ENCODE measurements at places on chromosomes 2 and 18.

DNA sequence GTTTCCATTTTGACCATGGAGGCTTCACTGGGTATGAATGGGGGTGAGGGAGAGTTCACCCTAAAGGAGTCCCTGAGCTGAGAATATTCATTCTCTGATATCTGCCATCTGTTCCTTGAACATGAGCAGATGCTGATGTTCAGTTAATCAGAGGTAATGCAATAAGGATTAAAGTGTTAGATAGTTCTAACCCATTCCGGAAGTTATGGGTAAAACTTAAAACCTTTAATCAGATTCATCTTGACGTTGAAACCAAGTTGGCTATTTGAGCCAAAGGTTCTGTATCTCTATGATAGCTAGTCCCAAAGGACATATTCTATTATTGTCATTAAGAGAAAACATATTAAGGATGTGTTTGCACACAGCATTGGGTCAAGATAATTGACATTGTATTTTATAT lies 268.9 kb downstream of the PLCL1 start:
- no peak for DNase-seq

DNA sequence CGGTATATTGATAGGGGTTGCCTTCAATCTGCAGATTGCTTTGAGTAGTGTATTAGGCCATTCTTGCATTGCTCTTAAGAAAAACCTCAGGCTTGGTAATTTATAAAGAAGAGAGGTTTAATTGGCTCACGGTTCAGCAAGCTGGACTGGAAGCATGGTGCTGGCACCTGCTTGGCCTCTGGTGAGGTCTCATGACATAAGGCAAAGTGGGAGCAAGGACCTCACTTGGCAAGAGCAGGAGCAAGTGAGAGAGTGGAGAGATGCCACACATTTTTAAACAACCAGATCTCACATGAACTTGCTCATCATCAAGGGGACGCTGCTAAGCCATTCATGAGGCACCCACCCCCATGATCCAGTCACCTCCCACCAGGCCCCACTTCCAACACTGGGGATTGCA lies 4.9 kb downstream of the MAP3K2 start:
- DNase-seq: no peak

GRCh38 chr2:27118525-27119329 lies at the start of gene CGREF1:
CGREF1 (minus strand) TSS chr2:27119128; CDS start chr2:27104366, 14,762 bp downstream.
- no peak for DNase-seq

- DNase-seq: no peak
Observed at GRCh38 chr2:71561441-71562267, 108.3 kb downstream of the DYSF start.

- DNase-seq: no peak
Observed at GRCh38 chr2:178843697-178844096, 36.5 kb upstream of the TTN start.

DNA sequence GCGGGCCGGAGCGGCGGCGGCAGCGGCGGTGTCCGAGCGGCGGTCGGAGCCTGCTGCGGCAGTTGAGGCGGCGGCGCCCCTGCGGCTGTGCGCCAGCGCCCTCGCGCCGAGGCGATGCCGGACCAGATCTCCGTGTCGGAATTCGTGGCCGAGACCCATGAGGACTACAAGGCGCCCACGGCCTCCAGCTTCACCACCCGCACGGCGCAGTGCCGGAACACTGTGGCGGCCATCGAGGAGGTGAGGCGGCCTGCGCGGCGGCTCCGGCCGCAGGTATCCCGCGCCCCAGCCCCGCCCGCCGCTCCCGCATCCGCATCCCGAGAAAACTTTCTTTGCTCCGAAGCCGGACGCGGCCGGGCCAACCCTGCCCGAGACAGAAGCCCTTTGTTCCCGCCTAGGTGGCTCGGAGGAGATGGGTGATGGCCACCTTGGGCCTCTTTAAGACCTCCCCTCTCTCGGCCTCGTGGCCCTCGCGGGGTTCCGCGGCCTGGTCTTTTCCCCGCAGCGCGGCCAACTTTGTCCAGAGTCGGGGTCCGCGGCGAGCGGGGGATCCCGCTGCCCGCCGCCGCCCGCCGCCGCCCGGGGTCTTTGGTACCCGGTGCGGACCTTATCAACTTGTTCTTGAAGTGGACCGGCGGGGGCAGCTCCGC lies 504 bp downstream of the ASAP2 start:
- DNase-seq: peak; percentile 75

DNA sequence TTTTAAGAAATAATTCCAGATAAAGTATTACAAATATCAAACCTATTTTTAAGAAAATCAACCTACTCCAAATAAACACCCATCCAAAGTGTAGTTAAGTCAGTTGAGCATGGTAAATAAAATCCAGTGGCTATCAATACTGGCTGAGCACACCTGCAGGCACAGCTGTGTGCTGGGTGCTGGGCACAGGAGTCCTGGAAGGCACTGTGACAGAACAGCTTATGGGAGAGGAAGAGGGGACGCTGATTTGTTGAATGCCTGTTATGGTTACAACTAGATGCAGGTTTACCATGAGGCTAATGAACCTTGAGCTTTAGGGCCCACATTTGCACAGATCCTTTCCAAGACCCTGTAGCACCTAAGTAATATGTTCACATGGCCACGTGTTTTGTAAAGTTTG lies 202.7 kb downstream of the MTX2 start:
- DNase-seq: no peak

DNA sequence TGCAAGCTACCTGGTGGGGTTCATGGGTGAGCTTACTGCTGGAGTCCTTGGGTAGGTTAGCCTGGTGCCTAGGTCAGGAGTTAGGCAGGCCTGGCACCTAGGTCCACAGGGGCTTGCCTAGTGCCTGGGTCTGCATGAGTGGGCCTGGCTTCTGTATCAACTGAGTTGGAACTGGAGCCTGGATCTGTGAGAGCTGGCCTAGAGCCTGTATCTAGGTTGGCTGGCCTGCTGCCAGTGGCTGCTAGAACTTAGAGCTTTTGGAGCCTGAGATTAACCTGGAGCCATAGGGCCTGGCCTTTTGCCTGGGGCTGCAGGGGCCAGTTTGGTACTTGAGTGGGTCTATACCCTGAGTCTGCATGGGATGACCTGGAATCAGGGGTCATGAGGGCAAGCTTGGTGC lies 679.4 kb downstream of the NUP35 start:
- no peak for DNase-seq

DNA sequence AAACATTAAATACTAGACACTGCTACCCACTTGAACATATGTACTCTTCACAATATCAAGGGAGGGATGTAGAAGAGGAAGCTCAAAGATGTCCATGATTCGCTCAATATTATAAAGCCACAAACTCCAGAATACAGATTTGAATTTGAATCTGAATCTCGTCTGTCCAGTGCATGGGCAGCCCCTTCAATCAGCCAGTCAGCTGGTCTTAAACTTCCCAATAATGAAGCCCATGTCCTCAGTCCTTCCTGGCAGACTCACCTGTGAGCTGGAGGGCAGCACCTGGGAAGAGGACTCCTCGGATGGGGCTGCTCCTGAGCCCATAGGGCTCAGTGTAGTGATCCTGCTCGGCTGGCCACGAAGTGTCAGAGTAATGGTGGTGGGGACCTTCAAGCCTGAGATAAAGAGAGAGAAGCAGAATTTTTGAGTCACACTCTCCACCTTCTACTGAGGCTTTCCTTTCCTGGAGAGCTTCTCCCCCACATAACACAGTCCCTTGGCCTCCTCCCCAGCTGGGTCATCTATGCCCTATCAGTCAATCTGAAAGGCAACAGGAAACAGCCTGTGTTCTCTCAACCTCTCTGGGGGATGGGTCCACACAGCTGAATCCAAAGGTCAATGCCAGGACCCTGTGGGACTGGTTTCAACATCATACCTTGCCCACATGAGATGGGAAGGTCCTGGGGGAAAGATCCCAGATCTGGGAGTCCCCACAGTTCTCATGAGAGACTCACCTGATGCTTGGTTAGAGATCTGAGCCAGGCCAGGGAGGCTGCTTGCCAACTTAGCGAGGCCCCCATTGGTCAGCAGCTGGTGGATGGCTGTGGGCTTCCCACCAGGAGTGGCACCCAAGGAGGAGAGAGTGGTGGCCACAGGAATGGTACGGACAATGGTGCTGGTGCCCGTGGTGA lies 36.5 kb downstream of the KANSL3 start:
- DNase-seq: no peak

DNA sequence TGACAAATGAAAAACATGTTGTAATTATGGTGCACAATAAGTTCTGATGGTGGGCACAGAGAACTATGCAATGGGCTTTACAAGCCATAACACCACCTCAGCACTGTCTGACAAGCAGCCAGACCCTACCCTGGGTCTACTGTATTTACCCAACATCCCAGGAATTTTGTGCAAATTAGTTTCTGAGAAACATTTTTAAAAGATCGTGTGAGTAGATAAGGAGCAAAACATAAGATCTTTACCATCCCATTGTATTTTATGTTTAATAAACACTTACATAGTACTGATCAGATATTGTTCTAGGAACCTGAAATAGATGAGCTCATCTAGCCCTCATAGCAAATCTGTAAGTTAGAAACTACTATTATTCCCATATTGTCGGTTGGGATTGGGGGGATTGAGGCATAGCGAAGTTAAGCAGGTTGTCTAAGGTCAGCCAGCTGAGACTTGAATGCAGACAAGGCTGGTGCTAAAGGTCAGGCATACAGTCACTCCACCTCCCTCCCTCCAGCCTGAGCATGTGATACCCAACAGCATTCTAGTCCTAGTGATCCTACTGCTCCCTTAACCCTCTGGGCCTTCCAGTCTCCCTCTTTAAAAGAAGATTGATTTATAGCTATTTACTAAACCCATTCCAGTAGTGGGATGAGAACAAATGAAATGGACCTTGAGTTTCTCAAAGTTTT lies 67.4 kb upstream of the STAM2 start:
- DNase-seq: no peak

DNA sequence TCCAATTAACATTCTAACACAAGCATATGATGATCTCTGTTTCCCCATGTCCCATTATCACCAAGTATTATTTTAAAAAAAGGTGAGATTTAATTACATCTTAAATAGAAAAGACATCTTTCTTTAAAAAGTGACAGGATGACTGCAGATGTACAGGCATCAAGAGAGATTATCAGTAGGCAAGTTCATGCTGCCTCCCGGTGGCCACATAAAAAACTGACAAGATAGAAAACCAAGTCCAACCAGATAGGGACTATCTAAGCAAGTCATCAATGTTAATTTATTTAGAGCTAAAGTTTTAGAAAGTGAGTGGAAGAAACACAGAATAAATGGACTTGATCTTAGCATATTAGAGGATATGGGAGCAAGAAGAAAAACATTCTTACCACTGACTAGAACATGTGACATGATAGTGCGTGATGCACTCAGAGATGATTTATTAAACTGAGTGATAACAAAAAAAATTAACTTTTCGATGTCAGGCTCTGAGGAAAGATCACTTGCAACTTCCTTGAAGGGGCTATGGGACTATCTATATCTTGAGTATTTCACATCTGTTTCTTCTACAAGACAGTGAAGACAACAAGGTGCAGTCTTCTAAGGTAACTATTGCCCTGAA lies 5.4 kb upstream of the TDRD15 start:
- DNase-seq: no peak

DNA sequence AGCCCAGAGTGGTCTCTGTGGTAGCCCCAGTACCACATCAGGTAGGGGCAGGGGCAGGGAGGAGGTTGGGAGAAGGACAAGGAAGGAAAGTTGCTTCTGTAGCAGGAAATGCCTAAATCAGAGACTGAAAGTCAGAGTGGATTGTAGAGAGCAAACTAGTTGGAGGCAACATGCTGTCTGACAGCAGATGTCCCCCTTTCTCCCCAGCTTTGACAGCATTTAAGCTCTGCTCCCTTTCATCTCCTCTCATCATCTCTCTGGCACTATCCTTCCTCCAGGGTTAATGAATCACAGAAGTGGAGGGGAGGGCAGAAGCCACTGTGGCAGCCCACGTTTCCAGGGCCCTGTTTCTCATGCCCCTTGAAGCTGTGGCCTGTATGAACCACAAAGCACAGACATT lies 50.4 kb downstream of the BOD1L2 start:
- DNase-seq: no peak

- DNase-seq: no peak
Observed at GRCh38 chr2:85191157-85191556, 58.0 kb downstream of the TCF7L1 start.

DNA sequence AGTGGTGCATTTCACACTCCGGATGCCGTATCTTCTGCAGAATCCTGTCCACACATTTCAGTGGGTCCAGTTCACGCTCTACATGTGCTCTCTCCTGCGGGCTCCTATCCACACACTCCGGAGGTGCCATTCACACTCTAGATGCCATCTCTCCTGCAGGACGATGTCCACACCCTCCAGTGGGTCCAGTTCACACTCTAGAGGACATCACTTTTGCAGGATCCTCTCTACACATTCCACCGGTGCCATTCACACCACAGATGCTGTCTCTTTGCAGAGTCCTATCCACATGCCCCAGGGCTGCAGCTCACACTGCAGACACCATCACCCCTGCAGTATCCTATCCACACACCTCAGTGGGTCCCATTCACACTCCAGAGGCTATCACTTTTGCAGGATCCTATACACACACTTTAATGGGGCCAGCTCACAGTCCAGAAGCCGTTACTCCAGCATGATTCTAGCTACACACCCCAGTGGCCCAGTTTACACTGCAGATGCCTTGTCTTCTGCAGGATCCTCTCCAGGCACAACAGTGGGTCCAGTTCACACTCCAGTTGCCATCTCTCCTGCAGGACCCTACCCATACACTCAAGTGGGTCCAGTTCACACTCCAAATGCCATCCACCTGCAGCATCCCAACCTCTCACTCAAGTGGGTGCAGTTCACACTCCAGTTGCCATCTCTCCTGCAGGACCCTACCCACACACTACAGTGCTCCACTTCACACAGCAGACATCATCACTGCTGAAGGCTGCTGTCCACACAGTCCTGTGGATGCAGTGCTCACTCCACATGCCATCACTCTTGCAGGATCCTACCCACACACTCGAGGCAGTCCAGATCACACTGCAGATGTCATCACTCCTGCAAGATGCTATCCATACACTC lies 2.1 kb upstream of the PXDN start:
- DNase-seq: peak; percentile 32

DNA sequence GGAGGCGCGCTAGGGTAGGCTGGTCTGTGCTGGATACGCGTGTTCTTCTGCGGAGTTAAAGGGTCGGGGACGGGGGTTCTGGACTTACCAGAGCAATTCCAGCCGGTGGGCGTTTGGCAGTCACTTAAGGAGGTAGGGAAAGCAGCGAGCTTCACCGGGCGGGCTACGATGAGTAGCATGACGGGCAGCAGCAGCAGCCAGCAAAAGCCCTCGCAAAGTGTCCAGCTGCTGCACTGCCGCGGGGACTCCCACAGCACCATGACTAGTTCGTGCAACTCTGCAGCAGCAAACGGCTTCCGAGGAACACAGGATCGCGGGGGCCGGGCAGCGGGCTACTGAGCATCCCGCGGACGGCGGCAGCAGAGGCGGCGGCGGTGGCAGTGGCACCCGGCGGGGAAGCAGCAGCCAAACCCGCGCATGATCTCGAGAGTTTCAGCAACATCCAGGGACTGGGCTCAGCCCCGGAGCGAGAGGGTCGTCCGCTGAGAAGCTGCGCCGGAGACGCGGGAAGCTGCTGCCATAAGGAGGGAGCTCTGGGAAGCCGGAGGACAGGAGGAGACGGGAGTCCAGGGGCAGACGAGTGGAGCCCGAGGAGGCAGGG lies 368 bp downstream of the TMEFF2 start:
- DNase-seq: peak; percentile 61

- DNase-seq: no peak
Observed at GRCh38 chr18:51153659-51154371, 43.7 kb downstream of the MEX3C start.

GRCh38 chr18:50297621-50298442 lies 10.3 kb upstream of the CXXC1 start:
- peak; percentile 85 for DNase-seq

All from upper lobe of right lung (tissue), 1 donor.